ENCODE measurements at places on chromosomes 7 and 10. TPM values are rescaled to one million over a fixed set of nuclear protein-coding genes. Genes with fewer than 3 reads are reported as not detected.

Gene CPA5
- total RNA-seq = not detected

Gene SKAP2
- total RNA-seq = 17.3 TPM

Gene KLLN
- 1.4 TPM for total RNA-seq

Gene ARPC1A
- total RNA-seq = 185 TPM

DNA sequence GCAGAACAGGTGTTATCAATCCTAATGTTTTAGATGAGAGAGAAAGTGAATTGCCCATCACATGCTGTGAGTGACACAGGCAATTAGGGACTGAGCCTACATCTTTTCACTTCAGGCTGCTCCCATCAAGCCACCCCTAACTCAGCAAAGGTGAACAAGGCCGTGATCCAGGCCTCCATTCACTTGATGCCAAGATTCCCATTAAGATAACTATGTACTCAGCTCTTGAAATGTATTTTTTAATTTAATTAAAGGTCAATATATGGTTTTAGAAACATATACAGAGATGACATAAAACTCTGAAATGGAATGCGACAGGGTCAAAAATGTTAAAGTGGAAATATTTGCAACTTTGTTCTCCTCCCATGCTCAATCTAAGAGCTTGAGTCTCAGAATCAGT, 27.9 kb upstream of the UBE2H start:
- no peak overlapping the region for H3K27ac ChIP-seq
- no peaks in the 10 kb centered on the region for H3K36me3 ChIP-seq
- H3K4me1 ChIP-seq = no peaks in the 10 kb centered on the region
- H3K4me3 ChIP-seq = no peak overlapping the region
- no peak for DNase-seq
- H3K27me3 ChIP-seq = no peaks in the 10 kb centered on the region

Gene KLHDC10
- total RNA-seq = 40.3 TPM

GRCh38 chr10:20993830-20994527, 96.9 kb upstream of the NEBL start:
- peak; percentile 66 for DNase-seq
- peak overlapping the region; percentile 22 for H3K4me3 ChIP-seq
- H3K36me3 ChIP-seq = no peaks in the 10 kb centered on the region
- peaks cover 27% of the 10 kb centered on the region for H3K4me1 ChIP-seq
- H3K27me3 ChIP-seq = no peaks in the 10 kb centered on the region
- peak overlapping the region; percentile 46 for H3K27ac ChIP-seq

Gene PPP1R3A
- total RNA-seq = not detected

Gene SFMBT2
- total RNA-seq = 3.9 TPM

- no peak for DNase-seq
- no peak overlapping the region for H3K4me3 ChIP-seq
- H3K27me3 ChIP-seq = no peaks in the 10 kb centered on the region
- H3K36me3 ChIP-seq = no peaks in the 10 kb centered on the region
These were observed 933.7 kb downstream of the DNAJB9 start for GRCh38 chr7:109503421-109503820.

Gene ITGA8
- total RNA-seq = not detected

GRCh38 chr10:119597405-119598186, 832 bp upstream of the TIAL1 start:
- H3K4me3 ChIP-seq = peak overlapping the region; percentile 87
- peaks cover 8% of the 10 kb centered on the region for H3K36me3 ChIP-seq
- H3K27ac ChIP-seq = peak overlapping the region; percentile 96
- H3K4me1 ChIP-seq = peaks cover 27% of the 10 kb centered on the region

DNA sequence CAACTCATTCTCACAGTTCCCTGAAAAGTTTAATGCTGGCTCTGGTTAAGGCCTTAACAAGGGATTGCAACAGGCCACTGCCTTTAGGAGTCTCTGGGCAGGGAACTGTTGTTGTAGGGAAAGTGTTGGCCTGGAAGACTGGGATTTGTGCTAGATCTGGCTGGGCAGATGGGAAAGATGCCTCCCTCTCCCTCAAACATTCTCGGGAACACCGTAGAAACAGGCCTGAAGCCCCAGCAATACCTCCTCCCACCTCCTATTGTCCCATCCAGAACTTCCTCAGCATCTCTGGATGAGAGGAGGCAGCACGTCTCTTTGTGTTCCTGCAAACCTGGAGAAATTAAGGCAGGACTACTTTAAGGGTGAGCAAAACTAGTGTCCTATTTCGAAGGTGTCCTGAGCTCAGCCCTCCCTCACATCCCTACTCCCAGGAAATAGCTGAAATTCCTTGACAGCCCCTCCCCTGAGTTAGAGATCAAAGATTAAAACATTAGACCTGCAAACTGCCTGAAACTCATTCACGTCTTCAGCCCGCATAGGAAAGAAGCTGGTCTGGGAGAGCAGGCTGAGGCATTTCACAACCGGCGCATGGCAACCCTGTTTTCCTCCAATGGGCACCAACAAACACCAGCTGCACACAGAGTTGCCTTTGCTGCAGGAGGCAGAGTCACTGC, 10.9 kb upstream of the MAP3K8 start:
- peaks cover 12% of the 10 kb centered on the region for H3K4me1 ChIP-seq
- no peak overlapping the region for H3K27ac ChIP-seq
- H3K4me3 ChIP-seq = no peak overlapping the region
- peak; percentile 71 for DNase-seq
- H3K27me3 ChIP-seq = no peaks in the 10 kb centered on the region
- no peaks in the 10 kb centered on the region for H3K36me3 ChIP-seq

GRCh38 chr10:64732372-64732957, 1211.3 kb downstream of the REEP3 start:
- no peak overlapping the region for H3K27ac ChIP-seq
- H3K4me3 ChIP-seq = no peak overlapping the region
- H3K27me3 ChIP-seq = no peaks in the 10 kb centered on the region
- DNase-seq = no peak
- no peaks in the 10 kb centered on the region for H3K36me3 ChIP-seq

Gene GLCCI1
- total RNA-seq = 15.3 TPM

Gene TMEM229A
- total RNA-seq = 0.09 TPM

DNA sequence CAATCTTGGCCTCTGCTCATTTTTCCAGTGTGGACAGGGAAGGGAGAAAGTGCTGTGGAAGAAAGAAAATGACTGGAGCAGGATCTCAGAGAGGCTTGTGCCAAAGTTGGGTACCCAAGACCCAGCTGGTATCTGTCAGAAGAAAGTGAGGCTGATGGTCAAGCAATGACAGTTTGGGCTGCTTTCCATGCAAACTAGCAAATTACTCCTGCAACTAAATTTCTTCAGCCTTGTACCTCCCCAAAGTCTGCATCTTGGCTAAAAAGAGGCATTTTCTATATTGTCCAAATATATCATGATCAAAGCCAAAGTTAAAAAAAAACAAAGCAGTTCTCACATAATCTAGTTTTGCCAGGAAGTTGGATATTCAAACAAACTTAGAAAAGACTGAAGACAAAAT, 208.5 kb upstream of the FRMD4A start:
- H3K27me3 ChIP-seq = no peaks in the 10 kb centered on the region
- H3K27ac ChIP-seq = no peak overlapping the region
- no peaks in the 10 kb centered on the region for H3K36me3 ChIP-seq

Measured in astrocyte (in vitro differentiated cells and primary cell).